ENCODE measurements at places on chromosomes 5 and 9.

DNA sequence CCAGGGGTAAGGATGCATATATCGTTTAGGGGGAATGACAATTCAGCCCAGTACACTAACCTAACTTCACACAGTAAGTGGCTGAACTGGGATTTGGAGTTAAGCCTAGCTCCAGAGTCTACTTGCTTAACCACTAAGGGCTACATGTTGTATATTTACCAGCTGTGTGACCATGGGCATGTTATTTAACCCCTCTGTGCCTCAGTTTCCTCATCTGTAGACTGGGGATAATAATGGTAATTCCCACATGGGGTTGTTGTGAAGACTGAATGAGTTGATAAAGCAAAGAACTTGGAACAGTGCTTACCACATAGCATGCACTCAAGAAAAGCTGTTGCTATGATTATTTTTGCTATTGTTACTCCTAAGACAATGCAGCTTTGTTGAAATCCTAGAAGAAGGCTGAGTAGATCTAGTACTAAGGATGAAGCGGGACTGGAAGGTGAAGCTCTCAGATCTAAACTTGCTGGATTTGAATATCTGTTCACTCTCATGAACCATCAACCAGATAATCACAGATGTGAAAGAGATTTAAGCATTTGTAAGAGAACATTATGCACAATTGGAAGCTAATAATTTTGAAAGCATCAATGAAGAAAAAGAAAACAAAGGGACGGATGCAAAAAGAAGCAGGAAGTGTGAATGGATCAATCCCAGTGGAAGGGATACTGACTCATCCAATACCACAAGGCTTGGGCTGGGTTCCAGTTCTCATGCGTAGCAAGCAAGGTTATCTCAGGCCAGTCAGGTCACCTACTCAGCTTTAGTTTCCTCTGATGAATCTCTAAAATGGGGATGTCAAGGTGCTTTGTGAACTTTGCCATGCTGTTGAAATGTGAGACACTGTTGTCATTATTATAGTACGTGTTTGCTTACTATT, 78.5 kb upstream of the TBC1D2 start:
- DNase-seq, result no peak
- no peaks in the 10 kb centered on the region for H3K36me3 ChIP-seq
- H3K4me1 ChIP-seq, result no peaks in the 10 kb centered on the region
- H3K27ac ChIP-seq, result no peak overlapping the region
- H3K4me3 ChIP-seq, result no peak overlapping the region
- peaks cover 25% of the 10 kb centered on the region for H3K27me3 ChIP-seq

DNA sequence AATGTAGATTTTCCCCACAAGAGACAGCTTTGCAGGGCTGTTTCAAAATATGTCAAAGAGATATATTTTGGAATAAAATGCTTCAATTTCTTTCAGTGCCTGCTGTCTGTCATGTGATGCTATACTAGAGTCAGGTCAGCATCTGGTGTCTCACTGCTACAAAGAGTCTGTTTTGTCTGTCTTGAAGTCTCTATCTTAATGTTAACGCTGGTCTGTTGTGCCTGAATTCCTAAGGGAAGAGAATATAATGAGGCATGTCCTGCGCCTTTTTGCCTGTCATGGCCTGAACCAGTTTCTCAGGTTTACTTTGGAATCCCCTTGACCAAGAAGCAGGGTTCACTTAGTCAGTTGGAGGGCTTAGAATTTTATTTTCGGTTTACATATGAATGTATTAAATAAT, 176.4 kb downstream of the PDZD2 start:
- DNase-seq, result no peak
- H3K27ac ChIP-seq, result no peak overlapping the region
- H3K36me3 ChIP-seq, result no peaks in the 10 kb centered on the region
- H3K27me3 ChIP-seq, result no peaks in the 10 kb centered on the region

DNA sequence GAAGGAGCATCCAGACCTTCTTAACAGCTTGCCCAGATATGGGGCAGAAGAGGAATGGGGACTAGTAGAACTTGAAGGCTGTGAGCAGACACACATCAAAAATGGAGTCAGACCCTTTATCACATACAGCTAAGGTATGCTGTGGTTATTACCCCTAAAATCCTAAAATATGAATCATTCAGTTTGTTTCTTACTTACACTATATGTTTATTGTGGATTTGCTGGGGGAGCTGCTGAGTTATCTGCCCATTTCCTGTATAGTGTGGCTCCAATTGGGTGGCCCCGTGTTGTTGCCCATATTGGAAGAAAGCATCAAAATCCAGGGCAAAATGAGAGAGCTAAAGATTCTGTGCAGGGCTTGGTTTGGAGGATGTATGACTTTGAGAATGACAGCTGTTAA, 56.9 kb downstream of the AP3S1 start:
- H3K27ac ChIP-seq, result no peak overlapping the region
- H3K4me3 ChIP-seq, result no peak overlapping the region
- no peaks in the 10 kb centered on the region for H3K27me3 ChIP-seq
- peaks cover 13% of the 10 kb centered on the region for H3K36me3 ChIP-seq
- H3K4me1 ChIP-seq, result no peaks in the 10 kb centered on the region

- peaks cover 5% of the 10 kb centered on the region for H3K36me3 ChIP-seq
- no peaks in the 10 kb centered on the region for H3K27me3 ChIP-seq
- H3K4me3 ChIP-seq, result no peak overlapping the region
- no peak for DNase-seq
These were observed 309.4 kb downstream of the KDM4C start for GRCh38 chr9:7067169-7067568.

GRCh38 chr9:22079873-22080341, 70.8 kb upstream of the CDKN2B start:
- no peak overlapping the region for H3K4me3 ChIP-seq
- H3K4me1 ChIP-seq, result no peaks in the 10 kb centered on the region
- DNase-seq, result no peak
- H3K27ac ChIP-seq, result no peak overlapping the region
- H3K36me3 ChIP-seq, result no peaks in the 10 kb centered on the region

DNA sequence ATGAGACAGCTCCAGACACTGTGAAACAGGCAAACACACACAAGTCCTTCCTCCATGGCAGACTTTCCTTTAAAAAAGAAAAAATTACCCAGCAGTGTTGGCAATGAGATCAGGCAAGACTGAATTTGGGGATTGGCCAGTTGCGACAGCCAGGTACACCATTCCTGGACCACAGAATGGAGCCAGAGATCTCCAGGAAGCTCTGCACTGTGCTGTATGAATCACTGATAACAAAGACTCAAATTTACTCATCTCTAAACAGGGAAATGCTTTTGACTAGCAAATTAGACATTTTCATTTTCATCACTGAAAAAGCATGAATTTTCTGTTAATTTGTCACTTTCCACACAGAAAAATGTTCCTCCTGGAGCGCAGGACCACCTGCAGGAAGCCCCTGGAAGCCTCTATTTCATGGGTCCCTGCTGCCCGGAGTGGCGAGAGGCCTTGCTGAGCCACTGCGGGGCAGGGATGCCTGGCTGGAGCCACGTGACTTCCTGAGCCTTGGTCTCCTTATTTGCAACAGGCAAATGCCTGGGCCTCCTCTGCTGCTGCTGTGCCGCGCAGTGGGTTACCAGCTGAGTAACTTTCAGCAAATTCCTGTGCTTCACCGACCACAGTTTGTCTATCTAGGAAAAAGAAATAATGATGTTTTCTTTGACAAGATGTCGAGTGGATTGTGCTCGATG, 185.9 kb upstream of the ZNF618 start:
- no peaks in the 10 kb centered on the region for H3K36me3 ChIP-seq

GRCh38 chr5:61308712-61309111, 23.3 kb upstream of the ZSWIM6 start:
- H3K27me3 ChIP-seq, result no peaks in the 10 kb centered on the region
- H3K4me3 ChIP-seq, result no peak overlapping the region
- no peak for DNase-seq
- H3K4me1 ChIP-seq, result peaks cover 14% of the 10 kb centered on the region
- no peaks in the 10 kb centered on the region for H3K36me3 ChIP-seq
- H3K27ac ChIP-seq, result no peak overlapping the region

DNA sequence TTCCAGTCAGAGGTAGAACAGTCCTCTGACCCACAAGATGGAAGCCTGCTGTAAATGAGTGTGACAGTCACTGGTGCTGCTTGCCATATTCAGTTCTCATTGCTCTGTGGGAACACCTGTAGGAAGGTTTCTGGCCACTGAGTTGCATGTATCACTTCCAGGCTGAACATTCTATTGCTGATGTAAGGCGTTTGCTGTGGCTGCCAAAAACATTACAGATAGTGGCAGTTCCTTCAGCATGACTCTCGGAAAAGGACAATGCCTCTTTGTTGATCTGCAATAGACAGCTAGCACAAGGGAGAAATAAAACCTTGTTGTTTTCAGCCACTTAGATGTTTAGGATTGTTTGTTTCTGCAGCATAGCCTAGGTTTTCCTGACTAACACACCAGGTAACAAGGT, 217.2 kb downstream of the AGTPBP1 start:
- no peak overlapping the region for H3K4me3 ChIP-seq
- no peak for DNase-seq
- H3K27me3 ChIP-seq, result peaks cover 26% of the 10 kb centered on the region
- no peaks in the 10 kb centered on the region for H3K36me3 ChIP-seq

DNA sequence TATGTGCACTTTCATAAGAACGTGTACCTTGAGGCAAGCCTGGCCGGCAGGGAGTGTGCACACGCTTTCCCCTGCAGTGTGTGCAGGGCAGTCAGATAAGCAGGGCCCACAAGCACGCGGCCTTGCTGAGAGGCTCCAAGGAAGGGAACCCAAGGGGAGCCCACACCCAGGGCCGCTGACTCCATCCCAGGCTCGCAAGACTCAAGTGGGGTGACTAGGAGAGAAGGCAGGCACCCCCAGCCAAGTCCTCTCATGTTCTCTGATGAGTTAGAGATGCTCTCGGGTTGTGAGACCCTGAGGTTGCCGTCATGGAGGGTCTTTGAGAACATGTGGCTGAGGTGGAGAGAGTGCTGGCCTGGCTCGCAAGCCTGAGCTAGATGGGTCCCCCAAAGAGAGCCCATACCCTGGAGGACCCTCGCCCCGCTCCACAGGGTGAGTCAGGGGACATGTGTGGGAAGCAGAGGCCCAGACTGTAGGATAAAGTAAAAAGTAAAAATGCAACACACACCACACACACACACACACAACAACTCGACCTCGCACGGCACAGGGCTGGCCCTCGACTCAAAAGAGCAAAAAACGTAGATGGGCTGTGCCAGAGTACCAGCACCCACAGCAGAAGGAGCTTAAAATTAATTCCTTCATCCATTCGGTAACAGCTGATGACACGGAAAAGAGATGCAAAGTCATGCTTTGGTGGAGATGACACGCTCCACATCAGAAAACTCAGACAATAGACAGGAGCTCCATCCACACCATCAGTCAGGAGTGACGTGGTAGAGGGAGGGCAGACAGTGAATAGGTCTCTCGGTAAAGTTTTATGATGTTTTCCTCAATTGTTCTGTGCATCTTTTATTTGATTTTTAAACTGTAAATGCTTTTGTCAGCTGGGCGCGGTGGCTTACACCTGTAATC, 54.8 kb upstream of the NKD2 start:
- H3K4me3 ChIP-seq, result no peak overlapping the region
- H3K4me1 ChIP-seq, result peaks cover 20% of the 10 kb centered on the region
- H3K27me3 ChIP-seq, result peaks cover 91% of the 10 kb centered on the region
- H3K36me3 ChIP-seq, result no peaks in the 10 kb centered on the region
- DNase-seq, result no peak

DNA sequence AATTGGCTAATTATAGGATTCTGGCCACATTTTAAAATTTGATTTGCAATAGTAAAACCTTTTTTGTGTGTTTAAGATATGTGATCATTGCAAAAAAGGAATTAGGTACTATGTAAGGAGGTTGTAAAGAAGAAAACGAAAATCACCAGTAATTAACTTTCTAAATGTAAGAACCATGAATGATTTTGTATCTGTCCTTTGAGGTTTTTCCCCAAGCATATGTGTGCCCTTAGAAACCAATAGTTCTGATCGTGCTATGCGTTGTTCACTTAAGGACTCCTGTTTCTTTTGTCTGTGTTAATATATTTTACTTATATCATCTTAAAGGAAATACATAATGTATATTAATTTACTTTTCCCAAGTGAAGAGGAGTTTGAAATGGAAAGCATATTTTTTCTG, 410.2 kb downstream of the PSAT1 start:
- no peaks in the 10 kb centered on the region for H3K36me3 ChIP-seq
- no peaks in the 10 kb centered on the region for H3K27me3 ChIP-seq
- no peak overlapping the region for H3K27ac ChIP-seq
- no peaks in the 10 kb centered on the region for H3K4me1 ChIP-seq
- no peak for DNase-seq
- H3K4me3 ChIP-seq, result no peak overlapping the region

- H3K27ac ChIP-seq, result no peak overlapping the region
- H3K36me3 ChIP-seq, result no peaks in the 10 kb centered on the region
- H3K4me1 ChIP-seq, result no peaks in the 10 kb centered on the region
- no peak overlapping the region for H3K4me3 ChIP-seq
These were observed 71.2 kb downstream of the MROH2B start for GRCh38 chr5:40999966-41000365.
